ENCODE measurements at places on chromosomes 5 and 9.

GRCh38 chr5:16544607-16545374 is 72.0 kb downstream of the RETREG1 start:
- no peak for DNase-seq

DNA sequence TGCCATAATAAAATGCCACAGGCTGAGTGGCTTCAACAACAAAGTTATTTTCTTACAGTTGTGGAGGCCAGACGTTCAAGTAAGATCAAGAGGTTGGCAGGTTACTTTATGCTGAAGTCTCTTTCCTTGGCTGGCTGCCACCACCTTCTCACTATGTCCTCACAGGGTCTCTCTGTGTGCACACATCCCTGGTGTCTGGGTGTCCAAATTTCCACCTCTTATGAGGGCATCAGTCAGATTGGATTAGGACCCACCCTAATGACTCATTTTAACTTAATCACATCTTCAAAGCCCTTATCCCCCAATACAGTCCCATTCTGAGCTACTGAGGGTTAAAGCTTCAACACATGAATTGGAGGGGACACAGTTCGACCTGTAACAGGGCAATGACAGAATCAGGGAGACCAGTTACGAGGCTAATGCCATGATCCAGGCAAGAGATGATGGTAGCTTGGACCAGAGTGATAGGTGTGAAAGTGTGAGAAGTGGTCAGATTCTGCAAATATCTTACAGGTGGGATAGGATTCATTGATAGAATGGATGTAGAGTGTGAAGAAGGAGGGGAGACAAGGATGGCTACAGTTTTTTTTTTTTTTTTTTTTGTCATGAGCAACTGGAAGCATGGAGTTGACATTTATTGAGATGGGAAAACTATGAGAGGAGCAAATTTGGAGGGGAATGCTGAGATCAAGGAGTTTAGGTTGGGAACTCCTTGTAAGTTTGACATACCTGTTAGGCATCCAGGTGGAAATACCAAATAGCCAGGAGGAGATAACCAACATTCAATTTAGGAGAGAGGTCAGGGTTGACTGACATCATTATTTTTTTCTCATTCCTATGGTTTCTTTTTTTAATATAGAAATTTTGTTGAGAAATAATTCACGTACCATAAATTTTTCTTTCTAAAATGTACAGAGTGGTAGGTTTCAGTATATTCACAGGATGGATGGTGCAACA is 39.6 kb upstream of the FGF1 start:
- no peak for DNase-seq

DNA sequence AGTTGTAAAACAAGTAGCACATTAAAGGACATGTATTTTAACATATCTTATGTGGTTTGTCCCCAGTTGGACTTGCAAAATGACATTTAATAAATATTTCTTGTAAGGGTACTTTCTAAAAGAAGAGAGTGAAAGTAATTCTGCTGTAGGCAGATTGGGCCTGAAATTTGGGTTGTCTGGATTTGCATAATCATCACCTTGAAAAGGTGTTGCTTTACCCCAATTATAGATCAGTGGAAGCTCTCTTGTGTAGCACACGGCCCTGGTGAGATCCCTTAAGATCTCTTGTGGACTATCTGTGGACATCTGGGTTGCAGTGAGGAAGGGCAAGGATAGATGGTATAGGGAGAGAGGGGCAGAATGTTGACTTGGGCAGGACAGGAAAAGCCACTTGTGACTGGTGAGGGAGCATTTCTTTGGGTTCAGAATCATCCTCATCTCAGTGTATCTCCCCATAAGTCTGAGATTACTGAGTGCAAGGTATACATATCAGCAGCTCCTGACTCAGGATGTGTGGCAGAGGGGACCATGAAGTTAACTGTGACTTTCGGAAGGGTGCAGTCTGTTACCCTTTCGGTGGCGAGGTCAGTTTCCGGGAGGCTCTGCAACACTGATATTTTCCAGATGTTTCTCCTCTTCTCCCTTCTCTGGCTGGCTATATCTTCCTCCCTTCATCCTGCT is 2.0 kb upstream of the TNFAIP8 start:
- no peak for DNase-seq

GRCh38 chr5:53373451-53374158 is 106.8 kb upstream of the FST start:
- DNase-seq, result no peak

DNA sequence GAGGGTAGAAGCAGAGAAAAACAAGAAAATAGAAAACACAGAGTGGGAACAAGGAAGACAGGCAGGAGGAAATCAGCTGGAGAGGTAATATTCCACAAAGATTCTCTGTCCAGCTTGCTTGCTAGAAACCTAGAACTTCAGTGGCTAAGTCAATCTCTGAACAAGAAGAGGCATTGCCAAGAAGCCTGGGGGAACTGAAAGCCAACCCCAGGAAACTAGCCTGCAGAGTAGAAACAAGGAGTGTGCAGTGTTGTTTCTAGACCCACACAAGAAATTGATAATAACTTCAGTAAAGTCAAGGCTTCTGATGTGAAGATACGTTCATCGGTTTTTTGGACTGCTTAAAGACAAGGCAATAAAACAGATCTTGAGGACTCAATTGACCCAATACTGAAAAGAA is 234.5 kb upstream of the MAP3K1 start:
- DNase-seq, result no peak

DNA sequence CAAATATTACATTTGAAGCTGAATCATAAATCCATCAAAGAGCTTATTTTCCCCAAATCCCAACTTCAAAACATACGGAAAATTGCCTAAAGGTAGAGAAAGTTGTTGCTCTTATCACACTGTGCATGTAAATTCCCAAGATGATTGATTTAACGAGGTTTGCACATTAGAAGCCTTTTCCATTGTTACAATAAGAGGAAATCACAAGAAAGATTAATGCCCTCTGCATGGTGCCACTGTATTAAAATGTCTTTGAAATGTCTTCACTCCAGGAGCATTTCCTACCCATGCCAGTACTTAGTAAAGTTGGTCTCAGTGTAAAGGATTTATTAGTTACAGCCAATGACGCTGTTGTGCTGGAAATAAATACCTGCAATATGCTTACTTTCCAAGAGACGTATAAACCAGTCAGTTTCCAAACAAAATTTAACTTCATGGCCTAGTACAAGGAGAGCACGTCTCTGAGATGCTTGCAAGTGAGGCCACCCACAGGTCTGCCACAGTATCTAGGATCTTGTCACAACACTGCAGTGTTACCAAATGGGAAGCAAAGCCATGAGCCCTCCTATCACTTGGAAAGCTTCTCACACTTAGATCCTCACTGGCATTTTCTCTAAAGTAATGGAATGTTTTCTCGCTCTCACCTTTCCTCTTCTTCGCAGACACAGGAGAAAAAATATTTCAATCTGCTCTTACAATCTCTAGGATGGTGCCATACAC is 112.4 kb downstream of the CETN3 start:
- DNase-seq, result no peak

DNA sequence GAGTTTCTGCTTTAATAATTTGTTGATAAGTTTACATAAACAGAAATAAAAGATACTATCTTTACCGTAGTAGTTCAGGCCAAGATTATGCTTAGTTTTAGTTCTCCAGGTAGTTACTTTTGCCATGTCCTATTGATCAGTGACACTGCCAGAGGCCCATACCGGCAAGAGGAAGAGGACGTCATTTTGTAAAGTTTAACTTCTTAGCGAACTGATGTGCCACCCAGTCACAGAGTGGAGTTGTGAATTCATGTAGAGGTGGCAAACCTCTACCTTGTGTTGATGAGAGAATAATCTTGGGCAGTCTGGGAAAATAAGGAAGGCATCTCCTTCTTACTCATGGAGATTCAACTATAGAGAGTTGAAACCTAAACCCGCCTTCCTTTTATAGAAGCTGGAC is 21.8 kb downstream of the RGMB start:
- no peak for DNase-seq

GRCh38 chr5:50749873-50750272 is 83.4 kb downstream of the PARP8 start:
- no peak for DNase-seq

DNA sequence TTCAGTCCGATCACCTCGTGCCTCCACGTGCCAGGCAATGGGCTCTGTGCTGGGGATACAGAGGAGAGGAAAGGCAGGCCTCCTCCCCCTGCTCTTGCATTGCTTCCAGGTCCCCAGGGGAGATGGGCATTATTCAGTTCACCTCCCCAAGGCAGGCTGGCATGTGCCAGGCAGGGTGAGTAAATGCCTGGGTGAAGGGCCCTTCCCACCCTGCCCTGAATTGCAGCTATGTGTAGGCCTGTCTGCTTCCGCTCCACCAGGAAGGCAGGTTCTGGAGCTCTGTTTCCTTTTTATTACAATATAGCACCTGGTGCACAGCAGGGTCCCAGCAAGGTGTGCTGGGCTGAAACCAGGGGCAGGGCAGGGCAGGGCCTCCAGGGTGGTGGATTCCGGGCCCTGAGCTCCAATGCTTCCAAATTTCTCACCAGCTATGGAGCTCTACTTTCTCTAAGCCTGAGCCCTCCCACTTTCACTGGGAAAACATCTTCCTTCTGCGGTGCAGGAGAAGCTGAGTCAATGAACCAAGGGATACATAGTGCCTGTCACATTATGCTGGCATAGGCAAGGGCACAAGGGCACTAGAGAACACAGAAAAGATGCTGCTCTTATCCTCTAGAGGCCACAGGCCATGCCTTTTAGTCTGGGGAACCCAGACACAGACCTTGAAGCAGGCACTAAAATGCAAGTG is 42.0 kb downstream of the SHB start:
- no peak for DNase-seq

GRCh38 chr5:124089578-124089977 is 577.6 kb downstream of the CSNK1G3 start:
- DNase-seq, result no peak

GRCh38 chr5:16812448-16812847 is 123.6 kb downstream of the MYO10 start:
- DNase-seq, result no peak

- DNase-seq, result no peak
Observed at GRCh38 chr5:75847561-75848021, 130.4 kb upstream of the POC5 start.

DNA sequence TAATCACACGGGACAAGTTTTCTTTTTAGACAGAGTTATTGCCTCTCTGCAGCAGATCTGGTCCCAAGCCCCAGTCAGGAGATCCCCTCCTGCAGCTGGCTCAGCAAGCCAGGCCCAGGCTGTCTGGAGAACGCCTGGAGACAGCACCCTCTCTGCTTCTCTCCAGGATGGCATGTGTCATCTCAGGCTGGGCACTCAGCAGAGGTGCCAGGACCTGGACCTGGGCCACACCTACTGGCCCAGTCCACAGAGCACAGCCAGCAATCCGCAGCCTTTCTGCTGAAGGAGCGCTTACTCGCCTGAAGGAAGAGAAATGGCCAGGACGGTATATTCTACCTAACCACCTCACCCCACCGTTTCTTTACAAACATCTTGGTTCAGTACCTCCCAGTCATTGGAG is 4.7 kb upstream of the TBC1D9B start:
- DNase-seq, result no peak

- no peak for DNase-seq
Observed at GRCh38 chr5:67809589-67809988, 406.0 kb upstream of the PIK3R1 start.

DNA sequence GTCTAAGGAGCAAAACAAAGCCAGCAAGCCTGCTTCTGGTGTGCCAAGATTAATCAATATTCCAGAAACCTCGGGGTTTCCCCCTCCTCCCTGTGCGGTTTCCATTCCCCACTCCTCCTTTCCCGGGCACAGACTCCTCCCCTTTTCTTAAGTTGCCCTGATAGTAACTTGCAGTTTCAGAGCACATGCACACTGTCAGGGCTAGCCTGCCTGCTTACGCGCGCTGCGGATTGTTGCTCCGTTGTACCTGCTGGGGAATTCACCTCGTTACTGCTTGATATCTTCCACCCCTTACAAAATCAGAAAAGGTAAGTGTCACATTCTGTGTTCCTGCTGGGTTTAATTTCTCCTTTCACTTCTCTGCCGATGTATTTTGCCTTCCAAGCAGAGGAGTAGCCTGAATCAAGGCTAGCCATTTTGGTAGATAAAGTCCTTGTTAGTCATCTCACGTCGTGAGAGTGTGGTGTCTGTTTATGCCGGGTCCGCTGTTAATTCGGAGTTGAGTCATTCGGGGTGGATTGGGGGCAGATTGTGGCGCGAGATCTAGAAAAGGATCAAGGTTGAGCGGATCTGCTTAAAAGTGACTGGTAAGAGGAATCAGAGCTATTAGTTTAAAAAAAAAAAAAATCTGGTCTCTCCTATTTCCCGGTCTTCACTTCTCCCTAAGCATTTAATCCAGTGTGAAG is at the start of gene SLC1A3:
Gene SLC1A3 (plus strand): TSS at position 179 of the 686 bp plus-strand sequence. CDS start 1,818 bp downstream, outside the sequence.
- peak; percentile 95 for DNase-seq

DNA sequence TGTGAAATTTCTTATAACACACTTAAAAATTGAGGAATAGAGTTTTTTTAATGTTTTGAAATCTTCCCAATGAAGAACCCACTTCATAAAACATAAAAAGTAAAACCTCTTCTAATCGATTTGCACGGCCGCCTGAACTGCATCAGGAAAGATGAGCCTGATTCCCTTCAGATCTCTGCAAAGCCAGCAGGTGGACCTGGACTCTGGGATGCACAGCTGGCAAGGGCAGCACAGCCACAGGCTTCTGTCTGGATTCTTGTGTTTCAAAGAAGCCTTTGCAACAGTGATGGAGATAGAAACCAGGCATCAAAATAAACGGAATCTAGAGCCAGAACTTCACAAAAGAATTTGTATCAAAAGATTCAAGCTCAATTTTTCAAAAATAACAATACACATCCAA is 36.0 kb upstream of the SPATA31C2 start:
- no peak for DNase-seq

- DNase-seq, result no peak
Observed at GRCh38 chr9:36341936-36342577, 58.0 kb downstream of the RNF38 start.

GRCh38 chr5:150245111-150245789 is 44.3 kb downstream of the CAMK2A start:
- DNase-seq, result peak; percentile 45

GRCh38 chr9:85884256-85884655 is 56.7 kb upstream of the NAA35 start:
- no peak for DNase-seq

GRCh38 chr5:148733601-148734438 is 79.5 kb upstream of the HTR4 start:
- peak; percentile 51 for DNase-seq

GRCh38 chr9:68719847-68720246 is 14.8 kb downstream of the PIP5K1B start:
- no peak for DNase-seq

DNA sequence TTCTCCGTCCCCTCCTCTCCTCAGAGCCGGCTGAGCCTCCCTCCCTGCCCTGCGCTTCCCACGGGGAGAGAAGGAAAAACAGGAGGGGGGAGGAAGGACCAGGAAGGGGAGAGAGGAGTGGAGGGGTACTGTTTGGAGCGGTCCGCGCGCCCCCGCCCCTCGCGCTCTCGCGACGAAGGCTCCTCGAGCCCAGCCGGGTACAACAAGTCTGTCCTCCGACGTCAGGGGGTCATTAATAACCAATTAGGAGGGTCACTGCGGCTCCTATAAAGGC is 480 bp upstream of the PRDM12 start:
- no peak for DNase-seq

Measured in inflammatory macrophage treated with lipopolysaccharide for 1 hour (primary cell).